Stimulated activated CD8-positive, alpha-beta memory T cell treated with anti-CD3 and anti-CD28 coated beads, Interleukin-4, amount 100 ng/mL, for 48 hours (primary cell): ENCODE measurements at places on chromosomes 7 and 10.
A peak's percentile ranks its signal among the peaks of the same experiment; 100 is the strongest.

DNA sequence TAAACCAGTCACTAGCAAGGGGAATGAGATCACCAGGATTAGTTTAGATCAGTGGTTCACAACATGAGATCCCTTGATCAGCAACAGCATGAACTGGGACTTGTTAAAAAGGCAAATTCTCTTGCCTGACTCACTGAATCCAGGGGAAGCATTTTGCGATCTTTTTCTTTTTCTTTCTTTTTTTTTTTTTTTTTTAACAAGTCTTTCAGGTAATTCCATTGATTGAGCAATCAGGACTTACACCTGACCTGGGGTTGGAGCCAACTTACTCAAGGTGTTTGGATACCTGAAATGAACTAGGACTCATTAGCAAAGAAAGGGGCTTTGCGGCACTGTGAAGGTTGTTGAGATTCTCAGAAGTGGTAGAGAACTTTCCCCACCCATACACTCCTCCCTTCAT lies 47.1 kb upstream of the PRR15 start:
- no peak for DNase-seq

DNA sequence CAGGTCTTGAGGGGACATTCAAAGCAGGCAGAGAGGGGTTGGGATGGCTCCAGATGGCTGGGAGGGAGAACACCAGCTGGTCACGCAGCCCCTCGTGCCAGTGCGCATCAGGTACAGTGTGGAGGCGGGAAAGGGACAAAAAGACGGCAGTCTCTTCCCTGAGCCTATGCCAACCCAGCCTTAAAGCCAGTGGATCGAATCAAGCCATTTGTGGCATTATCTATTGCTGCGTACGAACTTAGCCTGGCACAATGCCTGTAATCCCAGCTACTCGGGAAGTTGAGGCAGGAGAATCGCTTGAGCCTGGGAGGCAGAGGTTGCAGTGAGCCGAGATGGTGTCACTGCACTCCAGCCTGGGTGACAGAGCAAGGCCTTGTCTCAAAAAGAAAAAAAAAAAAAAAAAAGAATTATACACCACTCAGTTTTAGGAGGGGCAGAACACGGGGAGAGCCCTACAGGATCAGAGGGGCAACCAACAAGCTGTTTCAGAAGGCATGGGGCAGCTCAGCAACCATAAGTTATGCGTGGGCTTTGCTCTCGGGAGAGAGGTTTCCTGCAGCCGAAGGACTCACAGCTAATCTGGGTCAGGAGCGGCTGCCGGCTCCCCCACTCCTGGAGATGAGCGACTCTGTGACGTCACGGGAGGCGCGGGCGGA lies 356 bp upstream of the NDUFB2 start:
- DNase-seq: peak; percentile 98

- no peak for DNase-seq
These were observed 237.1 kb upstream of the FAM3C start for GRCh38 chr7:121633186-121633585.

DNA sequence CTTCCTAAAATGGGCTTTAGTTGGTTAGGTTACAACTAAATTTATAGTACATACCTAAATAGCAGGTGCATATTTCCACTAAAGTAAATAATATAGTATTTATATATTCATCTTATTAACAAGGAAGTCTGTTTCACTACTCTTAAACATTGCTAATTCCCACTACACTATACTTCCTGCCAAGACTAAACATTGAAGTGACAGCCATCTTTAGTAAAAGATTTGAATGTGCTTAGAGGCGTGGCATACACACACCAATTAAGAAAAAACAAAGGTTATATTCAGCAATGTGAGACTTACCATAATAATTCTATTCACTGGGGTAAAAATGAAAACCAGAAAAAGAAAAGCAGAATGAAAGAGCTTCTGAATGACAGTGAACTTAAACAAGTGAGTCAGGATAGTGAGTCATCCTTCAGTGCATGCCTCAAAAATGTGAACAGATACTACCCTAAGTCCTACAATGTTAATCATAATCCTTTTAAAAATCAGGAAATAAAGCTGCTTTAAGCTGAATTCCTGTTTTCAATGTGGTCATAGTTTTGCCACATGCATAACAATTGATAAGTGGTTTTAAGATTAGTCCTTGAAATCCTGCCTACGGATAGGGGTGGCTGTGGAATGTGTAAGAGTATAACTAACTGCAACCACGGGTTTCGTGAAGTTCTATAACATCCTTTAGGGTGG lies 59.4 kb downstream of the USP6NL start:
- DNase-seq: no peak

DNA sequence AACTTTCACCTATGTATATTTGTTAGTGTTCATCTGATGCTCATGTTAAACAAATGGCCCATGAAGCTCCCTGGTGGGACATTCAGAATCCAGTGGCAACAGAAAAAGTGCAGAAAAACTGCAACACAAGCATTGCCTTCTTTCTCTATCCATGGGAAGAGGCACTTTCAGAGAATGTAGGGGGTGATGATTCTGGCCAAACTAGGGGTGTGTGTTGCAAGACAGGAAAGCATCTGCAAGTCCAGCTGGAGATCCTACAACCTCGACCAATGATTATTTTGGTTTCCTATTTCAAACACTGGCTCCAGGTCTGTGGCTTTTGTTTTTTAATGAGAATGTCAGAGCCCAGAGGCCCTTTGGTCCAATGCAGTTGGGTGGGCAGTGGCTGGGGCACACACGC lies 198.7 kb downstream of the CXCL12 start:
- no peak for DNase-seq
